ENCODE measurements at places on chromosomes 4 and X.
A peak's percentile ranks its signal among the peaks of the same experiment; 100 is the strongest.

GRCh38 chr4:62018537-62018936, 818.4 kb downstream of the ADGRL3 start:
- DNase-seq, result no peak

DNA sequence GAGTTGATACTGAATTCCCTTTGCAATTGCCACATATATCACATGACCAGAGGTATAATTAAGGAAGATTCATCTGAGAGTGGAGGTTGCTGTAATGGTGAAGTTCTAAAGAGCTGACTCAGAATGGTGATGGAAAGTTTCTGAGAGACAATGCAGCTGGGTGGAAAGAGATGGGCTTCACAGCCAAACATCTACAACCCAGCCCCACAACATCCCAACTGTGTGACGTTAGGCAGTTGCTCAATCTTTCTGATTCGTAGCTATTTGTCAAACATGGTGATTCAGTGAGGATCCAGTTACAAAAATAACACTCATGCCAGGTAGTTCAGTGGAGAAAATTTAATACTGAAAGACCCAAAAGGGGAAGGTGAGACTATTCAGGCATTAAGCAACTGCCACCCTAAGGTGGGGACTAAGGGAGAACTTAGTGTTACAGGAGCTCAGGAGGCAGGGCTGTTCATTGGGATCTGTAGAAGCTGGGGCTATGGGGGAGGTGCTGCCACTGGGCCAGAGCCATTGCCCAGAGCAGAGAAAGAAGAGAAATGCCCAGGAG, 6.9 kb upstream of the AFF1 start:
- DNase-seq, result no peak

DNA sequence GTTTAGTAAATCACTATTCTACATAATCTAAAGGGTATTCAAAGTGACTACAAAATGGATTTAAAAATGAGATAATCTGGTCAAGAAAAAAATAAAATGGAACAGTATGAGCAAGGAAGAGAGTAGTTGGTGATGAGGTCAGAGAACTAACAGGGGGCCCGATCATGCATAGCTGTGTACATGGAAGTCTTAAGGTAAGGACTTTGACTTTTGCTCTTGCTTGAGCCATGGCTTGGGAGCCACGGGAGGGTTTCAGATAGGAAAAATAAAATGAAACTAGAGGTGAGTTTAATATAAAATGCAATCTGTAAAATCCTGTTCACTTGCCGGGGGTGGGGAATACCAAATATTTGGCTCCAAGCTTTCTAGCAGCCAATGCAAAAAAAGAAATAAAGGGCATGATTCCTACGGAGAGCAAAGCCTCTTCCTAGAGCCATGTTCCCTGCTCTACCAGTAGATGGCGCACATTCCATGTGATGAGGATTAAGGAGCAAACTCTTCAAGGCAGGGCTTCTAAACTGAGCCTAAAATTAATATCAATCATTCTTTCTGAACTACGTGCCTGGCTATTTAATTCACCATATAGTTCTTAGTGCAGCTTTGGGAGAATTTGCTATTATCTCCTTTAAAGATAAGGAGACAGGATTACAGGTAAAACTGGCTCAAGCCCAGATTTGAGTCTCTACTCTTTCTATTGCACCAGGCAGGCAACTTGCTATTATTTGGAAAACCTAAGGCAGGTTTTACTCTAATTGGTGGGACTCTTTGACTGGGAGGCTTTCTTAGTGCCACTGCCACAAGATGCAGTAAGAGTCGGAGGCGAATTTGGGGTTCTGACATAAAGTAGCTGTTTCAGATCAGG, 6.8 kb upstream of the CLCN5 start:
- DNase-seq, result peak; percentile 40

DNA sequence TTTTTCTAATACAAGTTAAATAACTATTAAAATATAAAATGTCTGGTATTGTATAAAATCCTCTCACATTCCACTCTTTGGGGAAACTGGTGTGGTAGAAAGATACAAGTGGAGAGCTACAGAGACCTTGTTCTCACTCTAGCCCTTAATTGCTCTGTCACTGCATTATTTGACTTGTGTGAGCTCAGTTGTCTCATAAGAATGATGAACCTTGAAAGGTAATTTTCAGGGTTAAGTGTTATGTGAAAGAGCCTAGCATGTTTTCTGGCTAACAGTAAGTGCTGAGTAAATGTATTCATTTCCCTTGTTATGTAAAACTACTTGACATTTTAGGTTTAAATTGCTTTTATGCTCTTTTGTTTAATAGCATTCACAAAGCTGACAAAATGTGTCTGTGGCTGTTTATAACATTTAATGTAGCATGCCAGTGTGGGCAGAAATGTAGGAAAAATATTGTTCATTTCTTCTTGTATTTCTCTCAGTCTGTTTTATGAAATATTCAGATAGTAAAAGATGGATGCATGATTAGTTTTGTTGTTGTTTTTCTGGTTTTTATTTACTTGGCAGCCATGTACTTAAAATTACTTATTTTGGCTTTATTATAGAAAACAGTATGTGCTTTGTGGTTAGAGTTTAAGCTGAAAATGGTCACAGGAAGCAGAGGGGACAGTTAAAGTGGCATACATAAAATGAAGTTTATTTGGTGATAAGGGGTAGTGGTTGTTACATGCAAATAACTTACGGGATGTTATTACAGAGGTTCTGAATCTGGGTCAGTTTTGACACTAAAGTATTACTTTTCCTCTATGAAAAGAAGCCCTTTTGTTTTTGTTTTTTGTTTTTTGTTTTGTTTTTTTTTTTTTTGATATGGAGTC, 29.2 kb downstream of the SLAIN2 start:
- no peak for DNase-seq

DNA sequence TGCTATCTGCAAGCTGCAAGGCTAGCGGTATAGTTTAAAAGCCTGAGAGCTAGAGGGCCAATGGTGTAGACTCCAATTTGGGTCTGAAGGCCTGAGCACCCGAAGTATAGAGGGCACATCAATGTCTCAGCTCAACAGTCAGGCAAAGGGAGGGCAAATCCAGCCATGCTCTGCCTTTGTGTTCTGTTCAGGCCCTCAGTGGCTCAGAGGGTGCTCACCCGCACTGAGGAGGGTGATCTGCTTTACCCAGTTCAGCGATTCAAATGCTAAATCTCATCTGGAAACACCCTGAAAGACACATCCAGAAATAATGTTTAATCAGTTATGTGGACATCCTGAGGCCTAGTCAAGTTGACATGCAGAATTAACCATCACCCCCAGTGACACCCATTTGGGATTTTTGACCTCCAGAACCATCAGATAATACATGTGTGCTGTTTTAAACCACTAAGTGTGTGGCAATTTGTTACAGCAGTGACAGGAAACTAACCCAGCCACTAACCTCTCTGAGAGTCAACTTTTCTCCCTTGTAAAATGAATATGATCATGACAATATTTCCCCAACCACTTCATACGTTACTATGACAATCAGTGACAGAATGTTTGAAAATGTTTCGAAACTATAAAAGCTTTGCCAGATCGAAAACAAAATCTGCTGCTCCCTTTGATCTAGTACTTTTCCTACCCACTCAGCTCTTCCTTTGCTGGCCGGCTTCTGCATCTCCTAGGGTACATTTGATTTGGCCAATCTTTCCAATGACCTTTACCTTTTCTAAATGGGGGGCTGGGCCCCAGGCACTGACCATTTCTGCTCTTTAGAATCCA, 8.4 kb upstream of the TBL1X start:
- DNase-seq, result no peak

GRCh38 chrX:10591363-10592335, 28.7 kb downstream of the MID1 start:
- no peak for DNase-seq

DNA sequence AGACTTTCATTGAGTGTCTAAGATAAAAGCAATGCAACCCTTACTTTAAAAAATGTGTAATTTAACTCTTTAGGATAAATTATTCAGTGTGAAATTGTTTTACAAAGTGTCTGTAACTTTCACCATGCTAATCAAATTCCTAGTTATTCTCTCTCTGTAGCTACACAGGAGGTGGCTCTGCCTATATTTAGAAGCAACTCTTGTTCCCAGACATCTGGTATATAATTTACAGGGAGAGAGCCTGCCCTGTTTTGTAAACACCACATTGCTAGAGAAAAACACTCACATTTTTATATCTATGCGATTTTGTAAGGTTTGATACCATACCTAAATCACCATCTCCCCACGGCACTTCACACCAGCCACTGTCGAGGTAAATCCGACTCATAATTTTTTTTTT, 35.5 kb upstream of the SPATA4 start:
- DNase-seq, result no peak

DNA sequence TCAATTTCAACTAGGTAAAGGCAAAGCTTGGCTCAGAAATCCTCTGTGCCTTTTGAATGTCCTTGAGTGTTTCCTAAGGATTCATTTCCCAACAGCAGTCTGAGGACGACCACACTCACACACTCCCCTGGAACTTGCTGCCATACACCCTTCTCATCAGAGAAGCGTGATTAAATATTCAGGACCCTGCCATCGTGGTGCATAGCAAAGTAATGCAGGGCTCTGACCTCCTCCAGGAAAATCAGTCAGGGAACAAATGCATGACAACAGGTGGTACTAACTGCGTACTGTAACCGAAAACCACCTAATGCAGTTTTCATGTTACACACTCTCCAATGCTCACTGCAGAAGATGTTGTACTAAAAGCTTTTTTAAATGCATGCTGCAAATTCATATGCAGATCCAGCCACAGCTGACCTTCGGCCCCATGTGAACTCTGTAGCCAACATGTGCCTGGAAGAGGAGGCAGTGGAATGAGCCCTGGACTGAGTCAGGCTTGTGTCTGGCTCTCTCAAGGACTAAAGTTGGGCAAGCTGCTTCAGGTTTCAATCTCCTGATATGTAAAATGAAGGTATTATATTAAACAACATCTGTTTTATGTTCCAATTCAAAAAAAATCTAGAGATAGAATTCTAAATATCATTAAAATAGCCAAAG, 238.3 kb downstream of the KCNIP4 start:
- no peak for DNase-seq
